ENCODE measurements at places on chromosomes 11 and 22.
A peak's percentile ranks its signal among the peaks of the same experiment; 100 is the strongest.

DNA sequence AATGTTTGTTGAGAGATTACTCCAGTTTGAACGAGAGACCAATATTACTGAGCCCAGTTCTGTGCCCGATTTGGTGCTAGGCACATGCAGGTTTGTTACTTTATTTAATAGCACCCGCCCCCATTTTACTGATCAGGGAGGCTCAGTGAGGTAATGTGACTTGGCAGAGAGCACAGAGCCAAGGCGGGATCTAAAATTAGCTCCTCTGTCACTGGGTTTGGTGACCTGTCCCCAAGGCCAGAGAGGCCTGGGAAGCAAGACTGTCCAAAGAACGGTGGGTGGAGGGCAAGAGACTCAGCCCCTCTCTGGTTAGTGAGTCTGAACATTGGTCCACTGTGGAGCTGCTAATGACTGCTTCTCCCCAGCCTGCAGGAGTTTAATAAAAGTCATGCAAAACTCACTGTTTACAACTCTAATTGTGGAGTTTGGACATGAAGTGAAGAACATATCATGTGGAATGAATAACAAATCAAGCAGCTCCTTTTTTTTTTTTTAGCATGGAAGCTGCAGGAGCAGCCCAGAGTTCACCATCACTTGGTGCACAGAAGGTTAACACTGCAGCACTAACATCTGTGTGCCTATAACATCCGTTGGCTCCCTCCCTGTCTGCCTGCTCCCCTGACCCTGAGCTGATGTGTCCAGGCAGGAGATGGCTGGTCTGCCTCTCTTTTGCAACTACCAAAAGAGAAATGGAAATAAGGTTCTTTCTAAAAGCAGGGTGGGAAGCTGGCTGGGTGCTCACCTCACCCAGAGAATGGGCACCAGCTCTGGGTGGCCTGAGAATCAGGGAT lies 39.0 kb downstream of the CSNK2A3 start:
- no peak for DNase-seq

- no peak for DNase-seq
Observed at GRCh38 chr11:123304828-123305466, 109.9 kb upstream of the CLMP start.

DNA sequence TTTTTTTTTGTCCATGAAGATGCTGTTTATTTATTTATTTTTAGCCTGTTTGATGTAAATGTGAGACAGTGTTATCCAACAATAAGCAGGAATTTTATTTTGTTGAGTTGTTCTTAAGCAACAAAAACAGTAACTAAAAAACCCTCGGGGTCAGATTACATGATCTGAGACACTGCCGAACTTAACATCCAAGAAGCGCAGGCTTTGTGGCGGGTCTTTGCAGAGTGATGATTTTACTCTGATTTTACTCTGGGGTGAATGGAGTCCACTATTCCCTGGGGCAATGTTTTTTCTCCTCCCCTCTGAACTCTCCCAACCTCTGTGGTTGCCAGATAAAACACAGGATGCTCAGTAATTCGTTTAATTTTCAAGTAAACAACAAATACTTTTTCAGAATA lies 450.1 kb upstream of the B3GAT1 start:
- DNase-seq, result no peak

- DNase-seq, result no peak
Observed at GRCh38 chr11:86134580-86135318, 65.9 kb upstream of the PICALM start.

DNA sequence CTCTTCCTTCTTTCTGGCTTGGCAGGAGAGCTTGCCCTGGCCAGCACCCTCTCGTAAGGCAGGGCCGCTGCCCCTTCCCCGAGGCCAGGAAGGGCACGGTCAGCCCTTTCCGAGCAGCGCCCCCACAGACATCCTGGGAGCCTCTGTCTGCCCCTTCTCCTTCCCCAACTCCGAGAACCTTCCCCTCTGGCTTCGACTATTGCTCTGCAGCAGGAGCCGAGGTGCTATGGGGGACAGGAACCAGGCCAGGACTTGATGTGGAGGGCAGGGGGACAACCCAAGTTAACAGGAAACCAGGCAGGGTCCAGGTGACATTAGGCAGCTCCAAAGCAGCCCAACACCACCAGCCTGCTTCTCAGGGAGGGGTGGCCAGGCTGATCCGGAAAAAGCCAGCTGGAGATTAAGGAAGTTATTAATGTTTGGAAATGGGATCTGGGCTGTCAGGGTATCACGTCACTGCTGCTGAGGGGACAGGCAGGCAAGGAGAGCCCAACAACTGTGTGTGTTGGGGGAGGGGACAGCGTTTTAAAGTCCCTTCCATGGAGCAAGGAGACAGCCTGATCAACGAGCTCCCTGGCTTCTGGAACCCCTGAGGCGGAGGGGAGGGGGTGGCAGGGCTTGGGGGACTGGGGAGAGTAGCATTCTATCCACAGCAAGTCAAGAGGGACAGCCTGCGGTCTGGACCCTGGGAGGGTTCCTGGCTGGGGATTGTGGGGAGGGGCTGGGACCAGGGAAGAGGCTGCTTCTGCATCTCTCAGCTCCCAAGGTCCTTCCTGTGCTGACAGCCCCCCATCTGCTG lies 27.3 kb downstream of the SYT7 start:
- DNase-seq, result no peak

GRCh38 chr11:2095542-2095941 lies 43.6 kb downstream of the IGF2 start:
- no peak for DNase-seq

GRCh38 chr11:14275076-14275475 lies 83.9 kb downstream of the RRAS2 start:
- no peak for DNase-seq

DNA sequence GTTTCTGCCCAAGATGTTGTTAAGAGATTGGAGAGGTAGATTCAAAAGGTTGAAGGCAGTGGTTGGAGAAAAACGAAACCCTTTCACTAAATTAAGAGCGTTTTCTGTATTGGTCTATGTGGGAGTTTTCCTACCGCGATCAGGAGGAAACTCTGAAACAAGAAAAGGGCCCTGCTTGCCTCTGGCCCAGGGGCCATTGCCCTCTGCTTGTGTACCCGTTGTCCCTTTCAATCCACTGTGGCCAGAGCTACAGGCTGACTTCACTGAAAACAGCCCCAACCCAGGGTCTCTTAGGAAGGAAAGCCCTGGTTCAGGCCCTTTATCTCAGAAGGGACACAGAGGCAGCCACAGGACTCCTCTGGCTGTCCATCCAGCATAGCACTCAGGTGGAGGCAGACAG lies 99.1 kb downstream of the CSNK2A3 start:
- DNase-seq, result no peak

DNA sequence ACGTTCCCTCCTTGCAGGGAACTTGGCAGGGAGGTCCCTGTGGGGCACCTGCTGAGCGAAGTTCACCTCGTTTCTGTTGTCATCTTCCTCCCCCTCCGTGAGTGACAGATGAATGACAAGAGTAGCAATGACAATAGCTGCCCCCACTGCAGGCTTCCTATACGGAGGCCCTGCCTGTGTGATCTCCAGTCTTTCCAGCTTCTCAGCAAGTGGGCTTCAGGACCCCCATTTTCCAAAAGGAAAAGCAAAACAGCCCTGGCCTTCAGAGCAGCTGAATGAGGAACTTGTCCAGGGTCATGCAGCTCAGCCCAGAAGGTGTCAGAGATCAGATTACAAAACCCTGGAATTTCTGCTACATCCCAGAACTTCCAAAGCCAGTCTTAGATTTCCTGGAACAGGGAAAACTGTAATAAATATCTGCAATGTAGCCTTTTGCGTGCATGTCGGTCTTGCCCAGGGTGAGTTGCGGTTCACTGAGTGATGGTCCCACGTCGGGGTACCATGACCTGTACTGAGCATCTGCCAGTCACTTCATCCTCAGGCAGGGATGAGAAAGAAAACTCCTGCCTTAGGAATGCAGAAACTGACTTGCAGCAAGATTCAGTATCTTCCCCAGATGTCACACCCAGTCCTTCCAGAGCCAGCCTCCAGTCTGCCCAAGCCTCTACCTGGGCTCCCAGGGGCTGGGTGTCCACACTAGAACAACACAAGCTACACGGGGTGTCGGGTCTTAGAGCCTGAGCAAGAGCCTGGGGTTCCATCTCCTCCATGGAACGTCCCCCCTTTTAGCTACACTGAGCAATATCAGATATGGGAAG lies 1457.0 kb downstream of the BRD1 start:
- no peak for DNase-seq

DNA sequence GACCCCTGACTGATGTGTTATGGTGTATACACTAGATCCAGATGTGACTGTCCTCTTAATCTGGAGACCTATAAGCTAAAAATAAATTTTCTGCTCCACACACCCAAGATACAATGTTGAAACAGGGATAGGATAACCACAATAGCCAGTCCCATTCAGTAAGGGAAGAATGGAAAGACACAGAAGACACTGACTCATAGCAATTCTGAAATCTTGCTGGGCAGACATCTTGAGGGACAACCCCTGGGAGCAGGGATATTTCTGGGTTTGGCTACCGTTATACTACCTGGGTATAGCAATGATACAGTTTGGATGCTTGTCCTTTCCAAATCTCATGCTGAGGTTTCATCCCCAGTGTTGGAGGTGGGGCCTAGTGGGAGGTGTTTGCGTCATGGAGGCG lies 93.9 kb downstream of the BUD13 start:
- DNase-seq, result no peak

GRCh38 chr11:105696000-105696399 lies 86.1 kb downstream of the GRIA4 start:
- no peak for DNase-seq

GRCh38 chr22:44913198-44913983 lies 96.4 kb downstream of the PHF21B start:
- no peak for DNase-seq

GRCh38 chr22:20600137-20600673 lies 92.8 kb downstream of the MED15 start:
- no peak for DNase-seq

DNA sequence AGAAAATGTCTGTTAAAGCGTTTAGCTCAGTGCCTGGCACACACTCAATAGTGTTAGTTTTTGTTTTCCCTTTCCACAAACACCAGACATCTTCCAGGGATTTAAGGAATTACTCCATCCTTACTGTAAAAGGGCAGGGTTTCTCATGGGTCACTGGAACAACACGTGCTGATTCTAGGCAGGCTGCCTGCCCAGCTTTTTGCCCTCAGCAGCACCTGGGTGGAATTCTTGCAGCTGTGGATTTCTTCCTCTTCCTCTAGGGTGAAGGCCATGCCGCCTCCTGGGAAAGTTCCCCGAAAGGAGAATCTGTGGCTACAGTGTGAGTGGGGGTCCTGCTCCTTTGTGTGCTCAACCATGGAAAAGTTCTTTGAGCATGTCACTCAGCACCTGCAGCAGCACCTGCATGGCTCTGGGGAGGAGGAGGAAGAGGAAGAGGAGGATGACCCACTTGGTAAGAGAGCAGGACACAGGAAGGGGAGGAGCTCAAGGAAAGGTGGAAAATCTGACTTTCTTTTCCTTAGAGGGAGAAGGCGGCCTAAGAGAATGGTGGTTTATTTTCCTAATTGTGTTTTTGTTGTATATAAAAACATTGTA lies 5.4 kb downstream of the HINFP start:
- DNase-seq, result no peak

DNA sequence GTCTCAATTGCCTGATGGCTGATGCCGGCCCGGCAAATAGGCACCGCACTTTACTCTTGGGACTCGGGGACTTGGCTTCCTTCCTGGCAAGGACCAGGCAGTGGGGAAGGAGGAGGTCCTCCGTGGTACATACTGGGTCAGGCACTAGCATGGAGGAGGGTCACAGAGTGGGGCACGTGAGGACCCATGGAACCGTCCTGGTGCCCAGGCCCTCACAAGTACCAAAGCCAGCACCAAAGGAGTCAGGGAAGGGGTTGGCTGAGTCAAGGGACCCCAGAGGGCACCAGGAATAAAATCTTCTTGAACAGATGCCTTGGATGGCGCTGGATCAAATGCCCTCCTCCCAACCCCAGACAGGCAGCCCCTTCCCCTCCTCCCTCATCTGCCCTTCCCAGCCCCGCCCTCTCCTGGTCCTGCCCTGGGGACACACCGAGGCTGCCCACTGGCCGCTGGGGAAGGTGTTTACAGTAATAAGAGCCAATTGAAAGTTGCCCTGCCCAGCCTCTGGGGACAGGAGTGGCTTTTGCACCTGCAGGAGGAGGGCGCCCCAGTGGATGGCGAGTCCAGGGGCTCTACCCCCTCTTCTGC lies 5.6 kb upstream of the CARNS1 start:
- no peak for DNase-seq

- DNase-seq, result no peak
Observed at GRCh38 chr22:32810555-32811133, 9.1 kb downstream of the TIMP3 start.

- DNase-seq, result peak; percentile 82
Observed at GRCh38 chr11:47257517-47258316, at the start of gene NR1H3. Gene NR1H3 (plus strand): TSS chr11:47257996. CDS start chr11:47259217, 1,221 bp downstream.

- no peak for DNase-seq
Observed at GRCh38 chr11:31442086-31442485, 67.3 kb downstream of the IMMP1L start.

DNA sequence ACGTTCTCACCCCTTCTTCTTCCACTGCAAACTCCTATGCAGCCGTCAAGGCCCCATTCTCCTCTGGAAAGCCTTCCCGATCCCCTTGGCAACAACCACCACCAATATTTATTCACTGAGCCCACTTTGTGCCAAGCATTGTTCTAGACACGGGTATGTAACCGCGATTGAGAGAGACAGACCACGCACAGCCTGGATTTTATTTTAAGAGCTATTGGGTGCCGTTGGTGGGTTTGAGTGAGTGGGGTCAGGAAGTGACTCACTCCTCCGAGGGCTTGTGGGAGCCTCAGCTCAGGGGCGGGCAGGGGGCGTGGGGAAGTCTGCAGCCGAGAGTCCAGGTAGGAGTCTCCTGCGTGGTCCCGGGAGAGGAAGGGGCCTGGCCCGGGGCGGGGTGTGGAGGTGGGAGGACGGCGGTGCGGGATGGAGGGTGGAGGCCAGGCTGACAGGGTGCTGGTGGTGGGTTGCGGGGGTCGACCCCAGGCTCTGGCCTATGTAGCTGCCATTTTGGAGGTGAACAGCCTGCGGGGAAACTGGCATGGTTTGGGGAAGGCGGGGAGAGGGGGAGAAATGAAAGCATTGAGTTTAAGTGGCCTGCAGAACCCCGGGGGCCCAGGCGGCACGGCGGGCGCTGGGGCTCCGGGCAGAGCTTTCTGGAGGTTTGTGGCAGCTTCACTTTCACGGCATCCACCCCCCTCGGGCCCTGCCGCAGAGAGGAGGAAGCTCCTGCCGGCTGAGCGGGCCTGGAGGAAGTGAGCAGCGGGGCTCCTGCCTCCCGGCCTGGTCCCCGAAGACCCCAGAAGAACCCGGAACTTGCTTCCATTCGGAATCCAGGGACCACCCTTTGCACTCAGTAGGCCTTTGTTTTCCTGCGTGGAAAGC lies 547 bp downstream of the PARVG start:
- no peak for DNase-seq

- no peak for DNase-seq
Observed at GRCh38 chr11:40140560-40140959, 1318.9 kb downstream of the LRRC4C start.

- no peak for DNase-seq
Observed at GRCh38 chr22:43697894-43698293, 114.2 kb downstream of the EFCAB6 start.

GRCh38 chr11:42593441-42593840 lies 718.4 kb upstream of the API5 start:
- DNase-seq, result no peak

DNA sequence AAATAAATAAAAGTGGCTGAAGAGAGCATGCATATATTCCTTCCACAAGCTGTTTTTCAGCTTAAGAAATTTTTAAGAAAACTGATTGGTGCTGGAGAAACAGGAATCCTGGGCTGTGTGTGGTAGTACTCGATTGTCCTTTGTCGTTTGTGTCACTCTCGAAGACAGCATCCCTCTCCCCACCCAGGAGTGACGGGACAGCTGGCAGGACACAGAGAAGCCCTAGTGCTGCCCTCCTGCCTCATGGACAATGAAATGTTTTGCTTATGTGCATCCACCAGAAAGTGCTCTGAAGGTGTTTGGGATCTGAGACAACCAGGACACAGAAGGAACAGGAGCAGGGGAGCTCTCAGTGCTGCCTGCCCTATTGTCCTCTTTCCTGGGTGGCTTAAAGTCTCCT lies 12.8 kb downstream of the PLAAT4 start:
- DNase-seq, result no peak
